ENCODE measurements at places on chromosomes 5 and 9.

DNA sequence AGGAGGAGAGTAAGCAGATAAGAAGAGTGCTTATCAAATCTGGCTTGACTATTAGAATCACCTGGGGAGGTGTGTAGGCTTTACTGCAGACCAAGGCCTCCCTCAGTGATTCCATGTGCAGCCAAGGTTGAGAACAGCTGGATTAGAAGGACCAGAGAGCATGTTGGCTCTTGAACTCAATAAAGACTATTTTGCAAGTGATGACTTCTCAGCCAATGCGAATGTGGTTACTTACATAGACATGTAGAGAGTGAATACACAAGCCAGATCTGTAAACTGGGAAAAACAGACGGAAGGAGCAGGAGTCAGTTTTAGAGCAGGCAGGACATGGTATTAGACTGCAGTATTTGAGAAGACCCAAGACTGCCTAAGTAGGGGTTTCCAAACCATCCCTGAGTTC, 48.5 kb downstream of the MAMDC2 start:
- no peak for DNase-seq

- no peak for DNase-seq
These were observed 723.8 kb upstream of the EDIL3 start for GRCh38 chr5:85108471-85108870.

DNA sequence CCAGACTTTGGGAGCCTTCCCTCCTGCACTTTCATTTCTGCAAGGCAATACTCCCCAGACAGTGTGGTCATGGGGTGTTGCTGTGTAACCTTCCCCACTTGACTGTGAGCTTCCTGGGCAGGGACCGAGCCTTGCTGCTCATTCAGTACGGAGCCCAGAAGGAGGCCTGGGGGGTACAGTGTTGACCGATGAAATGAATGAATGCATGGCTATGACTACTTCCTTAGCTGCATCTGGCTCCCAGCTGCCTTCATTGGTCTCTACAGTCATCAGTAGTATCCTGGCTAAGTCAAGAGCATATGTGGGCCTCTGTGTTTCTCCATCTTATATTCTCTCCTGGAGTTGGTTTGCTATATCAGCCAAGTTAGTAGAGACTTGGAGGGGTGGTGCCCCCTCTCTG, 9.9 kb downstream of the FRMPD1 start:
- no peak for DNase-seq

GRCh38 chr5:133916914-133917313, 51.5 kb downstream of the C5orf15 start:
- DNase-seq: no peak

- no peak for DNase-seq
These were observed 34.1 kb downstream of the HMGXB3 start for GRCh38 chr5:150034662-150035061.

DNA sequence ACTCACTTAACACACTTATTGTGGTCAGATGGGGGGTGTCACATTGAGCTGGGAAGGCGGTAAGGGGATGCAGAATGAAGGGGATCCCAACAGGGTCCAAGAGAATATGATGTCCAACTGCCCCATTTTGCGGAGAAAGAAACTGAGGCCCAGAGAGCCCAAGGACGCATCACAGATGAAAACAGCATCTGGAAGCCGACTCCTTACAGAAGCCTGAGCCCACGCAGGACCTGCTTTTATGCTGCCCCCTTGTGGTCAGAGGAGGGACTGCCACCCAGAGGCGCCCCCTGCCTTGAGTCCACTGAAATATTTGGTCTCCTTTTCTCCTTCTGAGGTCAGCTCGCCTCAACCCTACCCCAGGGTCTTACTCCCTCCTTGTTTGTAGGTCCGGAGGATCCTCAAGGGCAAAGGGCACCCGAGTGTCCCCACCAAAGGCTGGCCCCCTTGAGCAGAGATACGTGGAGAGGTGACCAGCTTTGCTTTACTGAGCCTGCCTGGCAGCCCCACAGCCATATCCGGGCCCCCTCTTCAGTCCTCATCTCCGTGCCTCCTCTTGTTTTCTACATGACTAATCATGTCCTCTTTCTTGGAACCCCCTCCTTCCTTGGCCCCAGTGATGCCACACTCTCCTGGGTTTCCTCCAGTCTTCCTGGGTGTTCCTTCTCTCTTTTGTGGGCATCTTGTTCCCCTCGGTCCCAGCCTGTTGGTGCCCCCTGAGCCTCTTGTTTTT, 30.0 kb upstream of the TTLL11 start:
- peak; percentile 74 for DNase-seq

- no peak for DNase-seq
These were observed 41.3 kb upstream of the GARNL3 start for GRCh38 chr9:127223266-127223665.

DNA sequence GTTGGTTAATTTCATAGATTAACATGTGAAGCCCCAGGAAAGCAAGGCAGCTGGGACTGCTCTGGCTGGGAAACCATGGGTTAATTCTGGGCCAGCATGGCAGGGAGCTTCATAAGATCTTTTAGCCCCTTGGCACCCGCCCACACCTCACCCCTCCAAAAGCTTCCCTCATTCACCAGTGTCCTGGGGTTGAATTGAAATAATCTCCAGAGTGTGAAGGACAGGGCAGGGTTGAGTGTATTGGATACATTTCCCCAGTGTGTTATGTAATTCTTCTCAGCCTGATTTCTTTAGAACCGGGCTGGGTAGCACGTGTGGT, 19.4 kb downstream of the WNT8A start:
- no peak for DNase-seq

DNA sequence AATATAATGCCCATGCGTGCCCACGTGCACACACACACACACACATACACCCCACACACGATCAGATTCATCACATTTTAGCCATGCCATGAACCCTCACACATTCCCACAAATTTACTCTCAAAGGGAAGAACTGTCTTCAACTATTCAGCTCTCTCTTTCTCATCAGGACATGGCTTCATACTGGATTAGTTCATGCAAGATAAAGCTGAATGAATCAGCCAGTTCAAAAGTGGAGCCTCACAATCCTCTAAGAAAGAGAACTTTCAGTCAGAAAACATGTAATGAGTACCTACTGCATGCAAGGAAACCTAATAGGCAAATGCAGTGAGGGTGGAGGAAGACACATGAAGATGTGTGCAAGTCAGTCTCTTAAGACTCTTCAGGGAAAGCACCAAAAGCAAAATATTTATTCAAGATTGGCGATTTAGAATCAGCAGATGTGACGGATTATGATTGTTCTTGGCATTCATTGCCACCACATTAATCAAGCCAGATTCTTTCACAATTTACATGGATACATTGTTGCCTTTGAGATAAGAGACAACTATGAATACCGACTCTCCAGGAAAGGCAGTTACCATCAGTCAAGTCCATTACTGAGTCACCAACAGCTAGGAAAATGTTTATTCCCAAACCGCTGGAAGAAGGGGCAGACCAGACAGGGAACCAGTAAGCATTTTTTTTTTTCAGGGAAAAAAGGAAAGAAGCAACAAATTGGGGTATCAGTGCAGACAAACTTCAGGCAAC, 30.3 kb upstream of the PUM3 start:
- DNase-seq: no peak

DNA sequence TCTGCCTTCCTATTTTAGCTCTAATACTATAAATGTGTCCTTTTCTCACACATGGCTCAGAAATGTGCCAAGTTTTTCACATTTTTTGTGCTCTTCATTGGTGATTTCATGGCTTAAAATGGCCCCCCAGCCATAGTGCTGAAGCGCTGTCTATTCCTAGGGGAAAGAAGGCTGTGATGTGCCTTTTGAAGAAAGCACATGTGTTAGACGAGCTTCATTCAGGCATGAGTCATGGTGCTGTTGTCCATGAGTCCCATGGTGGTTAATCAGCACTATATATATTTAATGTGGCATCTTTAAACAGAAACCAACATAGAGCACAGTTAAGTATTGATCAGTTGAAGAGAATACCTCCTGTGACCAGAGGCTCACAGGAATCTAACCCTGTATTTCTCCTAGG, 55.8 kb downstream of the PDE8B start:
- DNase-seq: no peak

GRCh38 chr9:97553841-97554240, 52.4 kb downstream of the TMOD1 start:
- no peak for DNase-seq

- DNase-seq: no peak
These were observed 6.1 kb downstream of the TLE1 start for GRCh38 chr9:81683238-81683637.

- DNase-seq: no peak
These were observed 26.1 kb upstream of the CSF1R start for GRCh38 chr5:150112201-150113046.

- no peak for DNase-seq
These were observed 113.8 kb upstream of the SPATA31D4 start for GRCh38 chr9:81814401-81814793.

GRCh38 chr5:2739360-2740050, 12.0 kb downstream of the IRX2 start:
- DNase-seq: no peak

GRCh38 chr9:121963528-121963995, 129.5 kb downstream of the TTLL11 start:
- DNase-seq: no peak

- no peak for DNase-seq
These were observed 45.5 kb upstream of the SLC2A8 start for GRCh38 chr9:127351182-127352166.

DNA sequence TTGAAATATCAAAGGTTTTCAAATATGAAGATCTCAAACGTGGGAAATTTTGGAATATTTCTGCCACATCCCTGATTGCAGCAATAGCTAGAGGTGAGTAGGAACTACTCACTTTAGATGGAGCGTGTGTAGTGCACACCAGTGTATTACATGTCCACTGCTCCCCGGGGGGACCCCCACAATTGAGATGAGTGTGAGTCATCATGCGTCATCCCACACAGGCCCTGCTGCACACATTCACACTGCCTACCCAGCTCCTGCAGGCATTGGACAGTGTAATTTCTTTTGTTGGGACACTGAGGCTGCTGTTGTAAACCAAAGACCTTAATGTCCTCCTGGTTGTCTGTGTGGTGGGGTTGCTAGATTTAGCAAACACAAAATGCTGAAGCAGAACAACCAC, 280.0 kb downstream of the GAS1 start:
- no peak for DNase-seq

- no peak for DNase-seq
These were observed 19.9 kb downstream of the MGAT1 start for GRCh38 chr5:180782748-180783147.

GRCh38 chr5:121024416-121025311, 560.6 kb downstream of the PRR16 start:
- no peak for DNase-seq

DNA sequence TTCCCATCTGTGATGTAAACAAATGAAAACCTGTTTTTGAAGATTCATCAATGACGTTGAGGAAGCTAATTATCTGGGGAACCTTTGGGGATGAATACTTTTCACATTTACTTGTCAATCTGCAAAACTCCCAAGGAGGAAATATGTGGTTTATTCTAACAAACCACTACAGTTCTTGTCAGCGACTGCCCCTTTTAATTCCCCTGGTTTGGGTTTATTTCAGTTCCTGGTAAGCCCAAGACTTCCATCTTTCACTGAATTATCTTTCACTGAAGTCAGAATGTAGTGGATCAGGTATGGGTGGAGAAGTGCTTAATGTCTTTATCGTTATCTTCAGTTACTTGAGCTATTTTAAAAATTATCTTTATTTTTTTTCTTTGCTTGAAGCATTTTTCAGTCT, 40.2 kb downstream of the TLR4 start:
- DNase-seq: no peak

- no peak for DNase-seq
These were observed 6.2 kb upstream of the ERGIC1 start for GRCh38 chr5:172827841-172828240.

- no peak for DNase-seq
These were observed 7.9 kb downstream of the GABRP start for GRCh38 chr5:170791325-170791954.

- DNase-seq: no peak
These were observed 175.9 kb downstream of the ENC1 start for GRCh38 chr5:74464512-74465209.

DNA sequence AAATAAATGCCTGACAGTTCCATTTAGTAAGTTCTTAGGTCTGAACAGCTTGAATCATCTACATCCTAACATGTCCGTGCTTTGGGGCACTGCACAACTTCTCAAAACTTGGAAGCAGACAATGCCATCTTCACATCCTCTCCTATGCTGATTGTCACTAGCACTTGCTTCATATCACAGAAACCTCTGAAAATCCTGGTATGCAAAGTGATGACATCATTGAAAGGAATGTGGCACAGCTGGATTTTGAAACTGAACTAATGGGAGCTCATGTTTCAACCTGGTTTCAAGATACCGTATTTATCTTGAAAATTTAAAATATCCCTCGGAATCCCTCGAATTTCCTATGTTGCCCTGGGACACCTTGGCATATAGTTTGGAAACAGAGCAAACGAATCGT, 490.2 kb upstream of the DAP start:
- DNase-seq: no peak

DNA sequence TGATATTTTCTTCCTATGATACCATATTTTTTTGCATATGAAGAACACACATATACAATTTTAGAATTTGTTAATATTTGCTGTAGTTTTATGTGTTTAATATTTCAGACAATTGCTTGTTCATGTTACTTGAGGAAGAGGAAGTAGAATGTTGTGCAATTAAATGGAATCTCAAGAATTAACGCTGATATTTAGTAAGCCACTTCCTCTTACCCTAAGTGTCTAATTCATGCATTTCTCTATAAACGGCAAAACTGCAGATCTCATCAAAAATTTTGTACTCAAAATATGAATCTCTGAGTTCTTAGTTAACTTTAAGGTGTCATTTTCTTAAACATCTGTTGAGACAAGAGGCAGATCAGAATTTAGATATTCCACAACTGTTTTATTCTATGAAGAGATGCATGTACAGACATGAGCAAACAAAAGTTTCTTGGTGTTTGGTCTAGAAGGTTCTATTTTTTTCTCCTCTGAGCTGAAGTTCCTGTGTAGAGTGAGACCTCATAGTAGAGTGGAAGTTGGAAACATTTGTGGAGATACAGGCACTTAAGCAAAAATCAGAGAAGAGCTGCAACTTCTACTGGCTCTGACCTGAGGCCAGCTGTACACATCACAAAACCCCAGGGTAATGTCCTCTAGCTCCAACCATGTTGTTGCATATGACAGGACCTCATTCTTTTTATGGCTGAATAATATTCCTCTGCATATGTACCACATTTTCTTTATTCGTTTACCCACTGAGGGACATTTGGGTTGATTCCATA, 16.6 kb upstream of the TGFBI start:
- no peak for DNase-seq

DNA sequence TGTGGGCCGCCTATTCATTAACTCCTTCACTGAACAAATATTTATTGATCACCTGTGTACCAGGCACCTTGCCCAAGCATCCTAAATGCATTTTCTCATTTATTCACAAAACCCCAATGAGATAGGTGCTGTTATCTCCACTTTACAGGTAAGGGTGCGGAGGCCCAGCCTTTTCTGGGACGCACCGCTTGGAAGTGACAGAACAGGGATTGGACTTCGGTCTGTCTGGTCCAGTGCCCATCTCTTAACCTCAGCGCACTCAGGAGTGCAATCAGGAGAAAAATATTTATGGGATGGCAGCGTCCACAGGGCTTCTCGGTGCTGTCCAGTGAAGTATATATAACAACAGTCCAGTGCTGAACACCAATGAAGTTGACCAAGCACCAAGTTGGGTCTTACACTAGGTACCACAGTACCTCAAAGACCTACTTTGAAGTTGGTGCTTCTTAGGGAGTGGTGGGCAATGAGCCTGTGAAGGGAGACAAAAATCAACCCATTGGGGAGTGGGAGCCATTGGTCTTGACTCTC, 18.9 kb upstream of the GARNL3 start:
- DNase-seq: no peak
